Retinal pigment epithelial cell (primary cell): ENCODE measurements at places on chromosomes 4 and X.

DNA sequence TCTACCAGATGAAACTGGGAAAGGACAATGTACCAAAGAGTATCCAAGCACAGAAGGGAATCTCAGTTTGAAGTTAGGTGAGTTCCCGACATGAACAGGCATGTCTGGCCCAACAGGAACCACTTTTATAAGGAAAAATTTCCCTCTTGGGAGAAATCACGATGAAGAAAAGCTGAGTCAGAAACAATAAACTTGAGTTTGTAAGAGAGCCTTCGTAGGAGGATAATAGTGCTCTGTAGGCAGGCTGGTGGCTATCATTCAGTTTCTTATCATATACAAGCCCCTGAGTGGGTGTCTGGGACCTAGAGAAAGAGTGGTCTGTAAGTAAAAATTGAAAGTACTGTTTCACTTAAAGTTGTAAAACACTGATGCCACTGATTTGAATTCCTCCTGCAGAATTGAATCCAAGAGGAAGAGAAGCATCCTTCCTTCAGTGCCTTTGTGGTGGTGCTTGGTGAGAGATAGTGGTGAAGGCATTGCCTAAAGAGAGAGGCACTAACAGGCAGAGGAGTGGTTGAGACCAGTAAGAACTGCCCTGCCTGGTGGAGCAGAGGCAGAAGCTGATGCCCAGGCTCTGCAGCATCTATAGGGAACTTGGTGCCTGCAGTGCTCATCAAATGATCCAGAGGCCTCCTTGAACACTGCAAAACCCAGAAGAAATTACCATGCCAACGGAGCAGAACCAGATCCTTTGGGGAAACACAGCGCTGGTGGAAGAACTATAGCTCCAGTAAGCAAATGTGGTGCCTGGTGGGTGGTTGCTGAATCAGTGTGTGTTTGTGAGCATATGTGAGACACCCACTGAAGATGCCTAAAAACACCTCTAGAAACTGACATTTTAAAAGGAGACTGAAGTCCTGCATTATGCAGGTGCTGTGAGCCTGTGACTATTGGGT lies 31.7 kb upstream of the METAP1 start:
- no peak for DNase-seq

DNA sequence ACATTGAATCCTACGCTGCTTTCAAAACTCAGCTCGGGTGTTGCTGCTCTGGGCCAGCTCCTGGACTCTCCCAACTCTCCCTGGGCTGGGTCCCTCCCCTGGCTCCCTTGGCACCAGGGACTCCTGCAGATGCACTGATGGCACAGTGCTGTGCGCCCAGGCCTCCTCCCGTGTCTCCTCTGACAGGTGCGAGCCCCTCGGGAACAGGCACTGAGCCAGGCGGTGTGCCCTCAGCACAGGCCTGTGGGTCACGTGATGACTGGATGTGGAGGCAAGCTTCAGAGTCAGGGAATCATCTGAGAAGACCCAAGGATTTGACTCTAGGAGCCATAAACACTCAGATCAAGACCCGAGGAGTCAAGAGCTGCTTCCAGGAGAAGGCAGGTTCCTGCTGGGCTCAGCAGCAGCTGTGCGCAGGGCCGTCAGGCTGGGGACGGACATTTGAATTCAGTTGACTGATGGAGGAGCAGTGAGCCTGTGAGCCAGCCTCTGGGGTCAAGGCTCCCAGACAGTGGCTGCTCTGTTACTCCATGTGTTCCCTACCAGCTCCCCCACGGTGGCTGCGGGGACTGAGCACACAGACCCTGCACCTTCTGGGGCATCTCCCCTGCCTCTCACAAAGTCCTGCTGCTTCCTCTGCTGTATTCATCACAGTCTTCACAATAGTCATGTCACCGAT lies 33.0 kb downstream of the NAT8L start:
- no peak for DNase-seq

GRCh38 chr4:112818594-112818965 lies 181.6 kb downstream of the LARP7 start:
- no peak for DNase-seq

GRCh38 chr4:56371426-56372220 lies 15.7 kb downstream of the AASDH start:
- peak; percentile 18 for DNase-seq

- no peak for DNase-seq
These were observed 356.7 kb upstream of the DIPK2B start for GRCh38 chrX:45557387-45557786.

DNA sequence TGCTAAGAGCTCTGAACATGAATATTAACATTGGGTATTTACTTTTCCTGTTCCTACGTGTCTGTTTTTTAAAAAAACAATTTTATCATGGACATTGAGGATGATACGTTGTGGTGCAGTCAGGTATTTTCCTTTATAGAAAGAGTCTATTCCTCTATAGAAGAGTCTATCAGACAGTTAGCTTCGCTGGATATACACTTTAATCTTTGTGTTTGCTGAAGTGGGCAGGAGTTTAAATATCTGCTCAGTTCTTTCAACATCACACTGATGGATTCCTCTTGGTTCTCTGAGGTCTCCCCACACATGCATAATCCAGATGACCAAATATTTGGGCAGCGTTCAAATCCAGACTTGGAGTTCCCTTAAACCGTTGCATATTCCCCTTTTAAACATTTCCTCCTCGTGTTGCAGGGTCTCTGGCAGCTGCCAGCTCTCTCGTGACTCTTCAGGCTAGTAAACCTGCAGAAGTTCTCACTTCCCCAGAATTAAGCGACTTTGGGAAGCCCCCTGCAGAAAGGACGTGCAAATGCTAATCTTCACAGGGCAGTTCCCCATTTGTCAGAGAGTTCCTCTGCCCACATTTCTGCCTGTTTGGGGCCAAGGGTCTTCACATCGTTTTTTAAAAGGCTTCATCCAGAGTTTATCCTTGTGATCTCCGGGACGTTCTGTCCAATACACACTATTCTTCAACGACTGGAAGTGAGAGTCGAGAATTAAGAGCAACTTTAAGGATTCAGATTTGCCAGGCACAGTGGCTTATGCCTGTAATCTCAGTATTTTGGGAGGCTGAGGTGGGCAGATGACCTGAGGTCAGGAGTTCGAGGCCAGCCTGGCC lies 20.5 kb upstream of the DHRSX start:
- no peak for DNase-seq

GRCh38 chrX:52585892-52586291 lies 68.8 kb downstream of the SSX7 start:
- DNase-seq = no peak

- no peak for DNase-seq
These were observed 3.9 kb downstream of the MSMO1 start for GRCh38 chr4:165331359-165331758.

DNA sequence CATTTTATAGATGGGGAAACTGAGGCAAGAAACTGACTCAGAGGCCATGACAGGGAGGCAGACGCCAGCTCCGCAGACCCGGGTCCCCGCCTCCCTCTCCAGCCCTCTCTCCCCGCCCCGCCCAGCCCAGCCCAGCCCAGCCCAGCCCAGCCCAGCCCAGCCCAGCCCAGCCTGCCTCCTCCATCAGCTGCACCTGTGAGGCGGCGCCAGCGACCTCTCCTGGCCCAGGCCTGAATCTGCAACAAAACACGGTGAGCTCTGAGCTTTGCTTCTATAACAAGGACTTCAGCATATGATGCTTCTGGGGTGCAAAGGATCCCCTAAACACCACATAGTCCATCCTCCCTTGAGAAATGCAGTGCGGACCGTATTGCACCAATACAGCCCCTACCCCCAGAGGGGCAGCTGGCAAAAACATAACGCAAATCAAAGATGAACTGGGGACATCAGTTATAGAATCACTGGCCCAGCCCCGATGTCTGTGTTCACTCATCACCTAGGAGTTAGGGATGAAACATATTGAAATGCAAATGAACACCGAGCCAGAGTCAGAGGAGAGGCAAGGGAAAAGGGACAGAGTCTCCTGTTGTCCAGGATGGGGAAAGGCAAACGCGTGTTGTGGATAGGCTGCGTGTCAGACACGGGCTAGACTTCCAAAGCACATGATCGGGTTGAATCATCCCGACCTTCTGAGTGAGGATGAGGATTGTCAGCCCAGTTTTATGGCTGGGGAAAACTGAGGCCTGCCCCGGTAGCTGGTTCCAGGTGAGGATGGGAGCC lies 216.1 kb upstream of the PSAPL1 start:
- DNase-seq = no peak

- no peak for DNase-seq
These were observed 114.1 kb downstream of the TSPAN5 start for GRCh38 chr4:98544141-98544817.

- DNase-seq = no peak
These were observed 129.3 kb upstream of the TMEM164 start for GRCh38 chrX:109873574-109873973.

DNA sequence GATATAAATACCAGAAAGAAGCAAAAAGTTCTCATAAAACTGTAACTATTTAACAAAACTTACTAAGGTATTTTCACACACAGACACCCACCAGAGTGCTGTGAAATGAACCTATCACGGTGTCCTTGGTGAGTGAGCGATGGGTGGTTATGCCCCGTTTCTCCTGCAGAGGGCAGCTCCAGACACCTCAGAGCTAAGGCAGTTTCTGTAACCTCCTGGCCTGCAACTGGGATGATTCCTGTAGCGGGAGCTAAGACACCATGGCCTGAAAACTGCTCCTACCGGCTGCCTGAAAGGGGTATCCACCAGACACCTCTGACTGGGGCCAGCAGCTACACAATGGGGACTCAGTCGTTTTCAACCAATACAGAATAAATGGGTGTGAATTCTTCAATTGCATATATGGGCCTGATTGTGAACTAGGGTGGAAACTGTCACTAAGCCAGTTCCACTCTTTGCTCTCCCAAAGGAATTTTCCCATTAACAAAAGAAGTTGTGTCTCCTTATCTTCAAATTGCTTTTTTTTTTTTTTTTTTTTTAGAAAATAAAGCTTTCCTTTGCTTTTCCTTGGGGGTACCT lies 2375.8 kb upstream of the TENM3 start:
- DNase-seq = no peak

GRCh38 chr4:73068491-73069337 lies 802 bp downstream of the COX18 start:
- DNase-seq = no peak

DNA sequence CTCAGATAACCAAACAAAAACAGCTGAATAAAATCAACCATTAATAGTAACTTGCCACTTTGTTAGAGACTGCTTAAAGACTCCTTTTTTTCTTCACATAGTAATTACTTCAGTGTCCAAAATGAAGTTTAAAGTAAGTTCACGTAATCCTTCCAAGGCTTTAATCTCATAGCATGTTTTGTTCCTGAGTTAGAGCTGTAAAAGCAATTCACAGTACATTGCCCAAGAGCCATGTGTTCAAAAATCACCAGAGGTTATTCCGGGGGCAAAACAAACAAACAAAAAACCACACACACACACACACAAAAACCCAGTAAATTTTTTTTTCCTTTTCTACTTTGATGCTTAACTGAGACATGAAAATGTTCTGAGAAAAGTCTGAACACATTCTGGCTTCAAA lies 6.1 kb downstream of the GPR82 start:
- peak; percentile 12 for DNase-seq

GRCh38 chr4:91448668-91449330 lies 855.0 kb upstream of the GRID2 start:
- DNase-seq = peak; percentile 15

DNA sequence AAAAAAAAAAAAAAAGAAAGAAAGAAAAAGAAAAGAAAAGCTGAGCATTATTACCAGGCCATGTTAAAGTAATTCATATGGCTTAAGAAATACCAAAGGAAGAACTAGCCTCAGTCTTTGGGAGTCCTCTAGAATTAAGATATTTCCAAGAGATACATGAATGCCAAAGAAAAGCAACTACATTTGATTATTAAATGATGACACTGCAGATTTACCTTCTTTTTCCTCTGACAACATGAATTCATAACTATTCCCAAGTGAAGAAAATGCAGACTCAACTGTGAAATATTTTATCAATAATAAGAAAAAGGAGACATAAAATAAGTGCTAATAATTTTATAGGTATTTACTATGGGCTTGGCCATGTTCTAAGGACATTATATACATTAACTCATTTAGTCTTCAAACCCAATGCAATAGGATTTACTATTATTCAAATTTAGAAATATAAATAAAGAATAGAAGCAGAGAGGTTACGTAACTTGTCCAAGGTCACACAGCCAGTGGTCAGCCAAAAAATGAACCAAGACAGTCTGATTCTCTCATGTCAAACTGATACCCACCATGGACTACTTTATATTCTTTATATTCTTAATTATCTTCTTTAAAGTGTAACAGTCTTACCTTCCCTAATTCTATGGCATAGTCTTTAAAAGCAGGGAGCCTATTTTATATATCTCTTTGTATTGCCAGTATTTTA lies 6.9 kb downstream of the SH3D19 start:
- no peak for DNase-seq

DNA sequence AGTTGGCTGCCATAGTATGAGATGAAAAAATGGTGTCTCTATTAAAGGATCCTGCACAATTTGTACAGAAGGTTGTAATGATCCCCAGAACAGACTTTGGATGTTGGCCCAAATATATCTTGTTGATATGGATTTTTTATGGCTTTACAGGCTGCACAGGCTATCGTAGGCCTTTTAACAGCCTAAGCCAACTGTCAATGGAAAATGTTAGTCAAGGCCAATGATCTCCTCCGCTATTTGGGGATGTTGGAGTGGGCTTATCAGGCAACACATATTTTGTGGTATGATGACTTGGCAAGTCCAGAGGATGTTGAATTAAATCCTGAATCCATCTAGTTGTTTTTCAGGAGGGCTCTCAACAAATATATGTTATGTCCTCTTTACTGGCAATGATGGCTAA lies 42.1 kb downstream of the ZCCHC13 start:
- DNase-seq = no peak

DNA sequence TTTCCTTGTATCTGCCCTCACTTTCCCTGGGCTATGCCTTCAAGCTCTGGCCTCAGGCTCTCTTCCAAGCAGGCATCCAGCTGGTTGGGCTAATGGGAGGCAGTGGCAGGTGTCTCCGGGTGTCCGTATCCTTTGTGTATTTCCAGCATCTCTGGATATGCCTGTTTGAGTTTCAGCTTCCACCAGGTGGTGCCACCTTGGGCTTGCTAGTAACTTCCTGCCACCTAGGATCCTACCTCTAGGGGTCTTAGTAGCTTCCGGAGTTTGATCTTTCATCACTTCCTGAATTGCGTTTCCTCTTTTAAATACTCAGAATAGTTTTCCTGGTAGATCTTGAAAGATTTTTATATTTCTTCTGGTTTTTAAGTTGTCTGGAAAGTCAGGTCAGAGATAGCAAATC lies 23.2 kb upstream of the ANOS1 start:
- DNase-seq = no peak

DNA sequence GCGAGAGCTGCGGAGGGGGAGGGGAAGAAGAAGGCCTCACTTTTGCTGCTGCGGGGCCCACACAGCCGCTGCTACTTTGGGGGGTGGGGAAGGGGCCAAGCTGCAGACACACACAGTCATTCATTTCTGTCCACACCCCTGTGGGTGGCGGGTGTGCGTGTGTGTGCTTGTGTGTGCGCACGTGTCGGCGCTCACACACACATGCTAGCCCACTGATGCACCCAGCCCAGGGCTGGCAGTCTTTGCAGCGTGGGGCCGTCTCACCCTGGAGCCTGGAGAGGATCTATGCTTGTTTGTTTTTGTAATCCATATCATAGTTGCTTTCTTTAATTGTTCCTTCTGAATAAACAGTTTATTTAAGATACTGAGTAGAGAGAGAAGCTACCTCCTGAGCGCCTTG lies 4.0 kb downstream of the DUSP9 start:
- no peak for DNase-seq
